Ammon's horn (tissue), 1 donor: ENCODE measurements at places on chromosomes 7 and 10.
A peak's percentile ranks its signal among the peaks of the same experiment; 100 is the strongest.

DNA sequence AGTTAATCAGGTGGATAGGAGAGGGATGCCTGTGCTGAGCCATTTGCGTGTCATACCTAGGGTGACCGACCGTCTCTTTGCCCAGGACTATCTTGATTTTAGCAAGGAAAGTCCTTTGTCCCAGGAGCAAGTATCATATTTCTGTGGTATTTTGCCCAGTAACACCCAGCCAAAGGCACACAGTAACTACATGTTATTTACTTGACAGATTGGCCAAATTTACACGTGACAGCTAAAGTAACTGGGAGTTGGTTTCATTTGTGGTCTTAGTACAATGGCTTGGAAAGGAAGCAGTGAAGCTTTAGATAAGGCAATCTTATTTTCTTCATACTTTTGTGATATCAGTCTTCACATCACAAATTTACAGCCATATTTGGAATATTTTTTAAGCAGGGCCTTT is 142.1 kb downstream of the JCAD start:
- no peak for DNase-seq

DNA sequence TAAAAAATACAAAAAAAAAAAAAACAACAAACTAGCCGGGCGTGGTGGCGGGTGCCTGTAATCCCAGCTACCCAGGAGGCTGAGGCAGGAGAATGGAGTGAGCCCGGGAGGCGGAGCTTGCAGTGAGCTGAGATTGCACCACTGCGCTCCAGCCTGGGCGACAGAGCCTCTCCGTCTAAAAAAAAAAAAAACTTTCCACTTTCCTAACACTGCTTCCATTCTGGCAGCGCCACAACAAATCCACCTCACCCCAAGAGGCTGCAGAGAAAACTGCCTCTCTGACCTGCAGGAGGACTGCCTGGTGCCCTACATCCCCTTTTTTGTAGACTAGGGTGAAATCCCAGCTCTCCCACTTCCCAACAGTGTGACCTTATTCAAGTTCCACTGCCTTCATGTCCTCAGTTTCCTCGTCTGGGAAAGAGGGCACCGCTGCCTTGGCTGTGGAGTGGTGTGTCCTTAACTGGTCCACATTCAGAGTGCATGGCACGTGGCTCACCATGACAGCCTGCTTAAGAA is 2.6 kb upstream of the MBL2 start:
- no peak for DNase-seq

DNA sequence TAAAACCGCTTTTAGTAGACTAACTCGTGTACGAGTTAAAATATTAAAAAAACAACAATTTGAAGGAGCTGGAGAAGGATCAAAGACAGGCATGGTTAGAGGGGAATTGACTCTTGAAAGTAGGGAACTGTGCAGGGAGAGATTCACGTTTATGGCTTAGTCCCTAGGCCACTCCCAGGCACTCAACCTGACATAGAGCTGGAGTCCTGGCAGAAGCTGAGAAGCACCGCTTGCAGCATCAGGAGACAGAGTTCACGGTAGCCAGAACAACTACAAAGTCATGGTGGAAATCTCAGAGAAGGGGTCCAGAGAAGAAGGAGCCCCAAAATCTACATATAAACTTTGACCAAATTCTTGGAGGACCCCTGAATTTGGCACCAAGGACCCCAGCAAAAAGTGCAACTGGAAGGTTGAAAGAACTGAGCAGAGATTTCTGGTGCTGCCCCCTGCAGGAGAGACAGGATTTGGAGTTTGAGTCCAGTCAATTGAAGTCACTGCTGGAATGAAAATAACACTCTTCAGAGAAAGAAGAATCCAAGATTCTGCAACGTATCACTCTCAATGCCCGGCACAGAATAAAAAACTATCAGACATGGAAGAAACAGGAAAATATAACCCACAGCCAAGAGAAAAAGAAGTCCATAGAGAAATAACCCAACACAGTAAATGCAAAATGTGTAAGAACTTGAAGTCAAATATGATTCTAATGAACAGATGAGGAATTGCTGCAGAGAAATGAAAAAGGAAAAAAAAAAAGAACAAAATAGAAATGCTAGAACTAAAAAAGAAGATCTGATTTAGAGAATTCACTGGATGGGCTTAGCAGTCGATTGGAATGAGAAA is 493.3 kb upstream of the PODXL start:
- no peak for DNase-seq

DNA sequence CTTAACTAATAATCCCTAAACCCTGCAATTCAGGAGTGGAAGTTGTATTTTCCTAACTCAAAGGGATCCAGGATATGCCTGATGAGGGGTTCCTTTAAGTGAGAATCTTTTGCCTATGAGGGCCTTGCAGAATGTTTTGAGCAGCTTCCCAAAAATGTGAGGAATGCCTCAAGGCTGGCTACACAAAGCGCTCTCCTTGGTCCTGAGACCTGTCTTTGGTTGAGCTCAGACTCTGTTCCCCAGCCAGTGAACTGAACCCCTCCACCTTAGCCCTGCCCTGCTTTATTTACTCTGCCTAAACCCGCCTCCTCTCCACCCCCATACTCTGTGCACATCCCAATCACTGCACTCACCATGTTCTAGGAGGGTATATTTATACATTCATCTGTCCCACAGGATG is 108.6 kb downstream of the NRCAM start:
- no peak for DNase-seq

DNA sequence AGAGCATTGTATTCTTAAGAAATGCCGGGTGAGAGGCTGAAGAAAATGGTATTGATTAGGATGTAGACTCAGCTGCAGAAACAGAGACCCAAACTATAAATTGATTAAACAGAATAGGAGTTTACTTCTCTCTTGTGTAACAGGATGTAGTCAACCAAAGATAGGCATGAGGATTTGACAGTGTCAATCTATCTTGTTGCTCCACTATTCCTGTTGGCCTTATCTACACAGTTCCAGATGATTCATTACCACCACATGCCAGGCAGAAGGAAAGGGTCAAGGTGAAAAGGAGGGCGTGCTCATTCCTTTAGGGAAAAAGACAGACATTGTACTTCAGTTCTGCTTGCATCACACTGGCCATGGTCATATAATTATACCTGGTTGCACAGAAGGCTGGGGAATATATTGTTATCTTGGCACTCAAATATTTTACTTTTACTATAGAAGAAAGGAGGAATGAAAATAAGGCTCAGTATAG is 11.9 kb upstream of the DMTF1 start:
- no peak for DNase-seq

DNA sequence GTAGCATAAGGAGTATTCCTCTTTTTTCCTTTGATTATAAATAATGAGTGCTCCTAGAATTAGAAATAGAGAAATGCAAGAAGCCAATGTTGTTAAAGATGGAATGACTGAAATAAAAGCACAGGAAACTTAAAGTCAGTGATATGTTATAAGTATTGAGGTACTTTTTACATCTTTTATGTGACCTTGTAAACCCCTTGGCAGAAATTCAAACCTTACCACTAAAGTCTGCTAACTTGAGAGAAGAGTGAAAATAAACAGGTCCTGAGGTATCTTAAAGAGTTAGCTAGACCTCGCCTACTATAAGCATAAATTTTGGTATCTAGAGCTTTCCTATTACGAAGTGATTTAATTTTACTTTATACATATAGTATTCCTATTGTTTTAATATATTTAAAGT is 188.2 kb downstream of the DKK1 start:
- no peak for DNase-seq

DNA sequence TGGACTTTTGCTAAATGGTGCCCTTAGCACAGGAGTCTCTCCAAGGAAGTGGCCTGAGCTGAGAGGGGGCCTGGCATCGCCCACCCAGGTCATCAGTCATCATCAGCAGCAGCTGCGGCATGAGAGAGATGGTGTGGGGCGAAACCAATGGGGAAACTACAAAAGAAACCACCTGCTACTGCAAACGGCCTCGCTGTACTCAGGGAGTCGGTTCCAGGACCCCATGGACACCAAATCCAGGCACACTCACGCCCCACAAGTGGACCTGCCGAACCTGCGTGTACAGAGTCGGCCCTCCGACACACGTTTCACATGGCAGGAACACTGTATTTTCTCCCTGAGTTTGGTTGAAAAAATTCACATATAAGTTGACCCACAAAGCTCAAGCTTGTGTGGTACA is 37.8 kb downstream of the DIP2C start:
- no peak for DNase-seq

- no peak for DNase-seq
These were observed 141.7 kb downstream of the DLG5 start for GRCh38 chr10:77784856-77785255.

- DNase-seq: no peak
These were observed 52.3 kb upstream of the COL13A1 start for GRCh38 chr10:69749178-69750010.

DNA sequence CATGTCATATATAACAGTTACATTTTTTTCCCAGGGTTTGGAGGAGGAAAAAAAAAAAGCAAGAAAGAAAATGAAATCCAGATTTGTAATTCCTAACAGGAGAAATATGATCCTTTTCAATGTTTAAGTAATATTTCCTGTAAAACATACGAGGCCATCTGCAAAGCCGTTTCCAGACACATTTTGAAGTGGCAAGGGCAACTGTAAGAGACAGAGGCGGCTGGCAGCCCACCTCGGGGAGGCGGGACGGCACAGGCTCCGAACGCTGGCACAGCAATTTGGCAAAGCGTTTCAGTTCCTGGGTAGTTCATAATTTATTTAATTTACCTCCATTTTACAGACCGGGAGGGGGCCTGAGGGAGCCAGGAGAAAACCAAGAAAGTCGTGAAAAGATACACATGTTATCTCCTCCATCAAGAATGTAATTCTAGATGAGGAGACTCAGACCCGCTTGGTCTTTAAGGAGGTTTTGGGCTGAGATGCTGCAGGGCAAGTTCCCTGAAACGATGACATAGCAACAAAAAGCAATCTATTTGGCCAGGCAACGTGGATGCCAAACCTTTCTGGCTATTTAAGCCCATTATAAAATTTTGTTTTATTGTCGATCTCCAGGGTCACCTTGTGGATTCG is 448.5 kb upstream of the MKI67 start:
- no peak for DNase-seq

DNA sequence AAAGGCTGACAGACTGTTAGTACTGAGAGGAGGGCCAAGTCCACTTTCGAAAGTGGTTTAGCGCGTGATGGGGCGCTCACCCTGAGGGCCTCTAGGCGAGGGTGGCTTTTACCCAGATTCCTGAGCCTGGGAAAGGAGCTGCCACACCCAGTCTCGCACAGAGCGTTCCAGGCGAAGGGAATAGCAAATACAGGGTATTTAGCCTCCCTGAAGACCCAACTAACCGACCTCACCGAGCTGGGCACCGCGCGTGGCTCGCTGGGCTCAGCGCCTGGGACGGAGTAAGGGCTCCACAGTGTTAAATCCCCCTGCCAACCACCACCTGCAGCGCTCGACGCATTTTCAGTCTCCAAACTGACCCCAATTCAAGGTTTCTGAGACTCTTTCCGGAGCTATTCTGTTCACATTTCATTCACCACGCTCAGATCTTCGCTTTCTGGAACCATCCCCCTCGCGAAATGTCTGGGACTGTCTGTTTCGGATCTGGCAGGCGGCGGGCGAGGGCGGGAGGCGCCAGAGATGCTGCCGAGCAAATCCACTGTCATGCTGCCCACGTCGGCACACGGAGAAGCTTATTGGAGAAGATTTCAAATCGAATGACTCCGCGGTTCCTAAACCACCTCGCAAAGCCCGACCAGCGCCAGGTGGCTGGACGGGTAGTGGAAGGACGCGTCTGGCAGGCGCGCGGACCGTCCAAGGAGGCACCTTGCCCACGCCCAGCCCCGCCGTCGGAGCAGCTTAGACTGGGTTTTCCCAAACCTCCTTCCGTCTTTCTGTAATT is 1.4 kb upstream of the OSBPL3 start:
- peak; percentile 84 for DNase-seq

GRCh38 chr7:10708447-10708846 is 265.2 kb upstream of the PHF14 start:
- peak; percentile 6 for DNase-seq

DNA sequence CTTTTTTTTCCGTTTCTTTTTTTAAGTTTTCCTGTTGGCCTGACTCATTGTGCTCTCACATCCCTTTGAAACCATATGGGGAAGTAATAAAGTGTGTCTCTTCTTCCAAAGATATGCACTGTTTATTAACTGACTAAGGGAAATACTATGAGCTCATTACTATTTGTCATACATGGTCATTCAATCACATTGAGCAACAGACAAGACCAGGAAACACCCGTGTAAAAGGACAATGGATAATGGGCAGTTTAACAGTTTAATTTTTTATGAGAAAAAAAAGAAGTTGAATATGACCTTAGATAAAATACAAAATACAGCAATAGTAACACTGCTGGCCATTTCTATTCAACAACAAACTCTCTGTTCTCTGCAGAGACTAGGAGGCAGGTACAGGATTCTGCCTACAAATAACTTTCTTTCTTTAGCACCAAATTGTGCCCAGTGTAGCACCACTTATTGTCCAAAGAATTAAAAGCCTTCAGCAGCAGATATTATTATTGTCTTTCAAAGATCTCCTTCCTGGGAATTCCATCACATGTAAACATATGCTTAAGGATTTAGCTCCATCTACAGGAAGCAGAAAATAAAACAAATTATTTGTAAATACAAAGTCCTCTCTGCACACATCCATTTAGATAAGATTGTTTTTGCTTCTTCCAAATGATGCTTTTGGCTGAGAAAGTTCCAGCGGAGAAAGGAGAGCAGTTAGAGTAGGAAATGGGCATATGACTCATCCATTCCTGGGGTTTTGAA is 55.0 kb upstream of the AKR1E2 start:
- peak; percentile 17 for DNase-seq

DNA sequence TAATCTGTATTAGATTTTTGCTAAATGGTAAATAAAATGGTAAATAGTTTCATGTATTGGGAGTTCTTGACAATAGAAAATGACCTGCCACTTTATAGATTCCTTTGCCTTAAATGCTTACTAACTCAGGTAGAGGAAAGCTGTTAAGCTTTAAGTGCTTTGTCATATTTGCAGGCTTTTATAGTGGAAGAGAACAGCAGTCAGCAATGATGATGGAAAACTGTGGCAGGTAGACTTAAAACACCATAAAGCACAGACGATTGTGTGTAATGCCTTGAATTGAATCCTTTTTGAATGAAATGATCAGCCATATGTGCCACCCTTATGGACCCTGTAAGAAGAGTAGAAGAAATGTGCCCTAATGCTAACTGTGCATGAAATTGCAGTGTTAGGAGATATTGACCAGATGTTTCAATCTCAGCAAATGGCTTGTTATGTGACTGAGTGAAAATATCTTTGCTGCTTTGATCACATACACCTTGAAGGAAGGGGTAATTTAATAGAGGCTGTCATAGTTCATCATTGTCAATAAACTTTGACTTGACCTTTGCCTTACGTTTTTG is 230.4 kb downstream of the ADK start:
- no peak for DNase-seq

- no peak for DNase-seq
These were observed 22.0 kb downstream of the PDIA4 start for GRCh38 chr7:149006345-149006725.

DNA sequence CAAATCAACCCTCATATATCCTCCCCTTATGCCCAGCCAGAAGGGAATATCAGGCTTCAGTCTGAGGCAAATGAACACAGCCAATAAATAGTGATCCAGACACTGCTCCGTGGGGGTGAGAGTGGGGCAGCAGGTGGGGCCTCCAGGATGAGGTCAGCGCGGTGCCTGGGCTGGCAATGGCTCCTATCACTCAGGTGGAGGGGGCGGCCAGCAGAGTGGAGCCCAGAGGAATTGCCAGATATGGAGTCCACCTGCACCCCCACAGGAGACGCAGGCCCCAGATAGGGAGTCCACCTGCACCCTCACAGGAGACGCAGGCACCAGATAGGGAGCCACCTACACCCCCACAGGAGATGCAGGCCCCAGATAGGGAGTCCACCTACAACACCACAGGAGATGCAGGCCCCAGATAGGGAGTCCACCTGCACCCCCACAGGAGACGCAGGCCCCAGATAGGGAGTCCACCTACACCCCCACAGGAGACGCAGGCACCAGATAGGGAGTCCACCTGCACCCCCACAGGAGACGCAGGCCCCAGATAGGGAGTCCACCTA is 78.0 kb upstream of the PPP2R2D start:
- DNase-seq: no peak
